LHCN-M2 (cell line): ENCODE measurements at places on chromosomes 11 and 22. TPM values are rescaled to one million over a fixed set of nuclear protein-coding genes. Genes with fewer than 3 reads are reported as not detected.

DNA sequence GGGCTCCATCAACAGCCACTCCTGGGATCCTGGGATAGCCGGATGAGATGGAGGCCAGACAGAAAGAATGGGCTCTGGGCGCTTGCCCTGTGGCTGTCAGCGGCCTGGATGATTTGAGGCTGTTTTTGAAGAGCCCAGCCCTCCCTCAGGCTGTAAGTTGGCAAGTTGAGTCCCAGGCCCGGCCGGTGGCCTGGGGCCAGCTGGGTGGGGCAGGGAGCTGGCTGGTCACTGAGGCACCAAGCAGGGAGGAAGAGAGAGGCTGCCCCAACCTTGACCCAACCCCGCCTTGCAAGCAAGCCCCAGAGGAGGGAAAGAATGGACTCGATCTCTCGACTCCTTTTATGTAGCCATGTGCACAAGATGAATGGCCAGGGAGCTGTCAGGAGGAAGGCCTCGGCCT lies 34.9 kb downstream of the RIBC2 start:
- no peak for DNase-seq

DNA sequence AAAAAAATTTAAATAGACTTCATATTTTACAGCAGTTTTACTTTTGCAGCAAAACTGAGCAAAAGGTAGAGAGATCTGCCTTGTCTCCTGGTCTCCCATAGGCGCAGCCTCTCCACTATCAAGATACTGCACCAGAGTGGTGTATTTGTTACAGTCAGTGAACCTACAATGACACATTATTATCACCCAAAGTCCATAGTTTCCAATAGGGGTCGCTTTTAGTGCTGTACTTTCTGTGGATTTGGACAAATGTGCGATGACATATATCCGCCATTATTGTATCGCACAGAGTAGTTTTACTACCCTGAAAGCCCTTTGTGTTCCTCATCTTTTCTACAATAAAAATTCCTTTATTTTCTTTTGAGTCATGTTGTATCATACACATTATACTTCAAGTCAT lies 153.2 kb upstream of the CCDC179 start:
- peak; percentile 3 for DNase-seq

- no peak for DNase-seq
Observed at GRCh38 chr11:112972399-112973145, 11.4 kb downstream of the NCAM1 start.

- DNase-seq = peak; percentile 74
Observed at GRCh38 chr11:62124186-62125113, 639 bp downstream of the INCENP start.

DNA sequence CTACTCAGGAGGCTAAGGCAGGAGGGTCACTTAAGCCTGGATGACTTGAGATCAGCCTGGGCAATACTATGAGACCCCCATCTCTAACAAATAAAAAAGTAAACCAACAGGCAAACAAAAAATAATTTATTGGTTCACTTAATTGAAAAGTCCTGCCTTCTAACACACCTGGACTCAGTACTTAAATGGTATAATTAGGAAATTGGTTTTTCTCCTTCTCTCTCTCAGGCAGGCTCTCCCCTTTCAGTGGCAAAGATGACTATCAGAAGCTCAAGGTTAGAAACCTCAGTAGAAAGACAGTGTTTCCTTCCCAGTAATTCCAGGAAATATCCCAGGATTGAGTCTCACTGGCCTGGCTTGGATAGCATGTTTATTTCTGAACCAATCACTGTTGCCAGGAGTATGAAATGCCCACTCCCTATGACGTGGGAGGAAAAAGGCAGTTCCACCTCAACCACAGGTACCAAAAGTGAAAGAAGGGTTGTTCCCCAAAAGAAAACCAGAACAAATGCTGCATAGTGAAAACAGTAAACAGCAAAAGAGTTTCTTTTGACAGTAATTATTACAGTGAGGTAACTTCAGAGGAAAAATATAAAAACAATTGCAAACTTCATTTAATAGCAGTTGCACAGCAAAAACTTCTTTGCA lies 56.3 kb upstream of the SOX6 start:
- no peak for DNase-seq

Gene DLG2
- total RNA-seq = 0.17 TPM in 1 of 2 replicates, not detected in the other

- peak; percentile 97 for DNase-seq
Observed at GRCh38 chr11:120547811-120548681, 36.5 kb downstream of the GRIK4 start.

DNA sequence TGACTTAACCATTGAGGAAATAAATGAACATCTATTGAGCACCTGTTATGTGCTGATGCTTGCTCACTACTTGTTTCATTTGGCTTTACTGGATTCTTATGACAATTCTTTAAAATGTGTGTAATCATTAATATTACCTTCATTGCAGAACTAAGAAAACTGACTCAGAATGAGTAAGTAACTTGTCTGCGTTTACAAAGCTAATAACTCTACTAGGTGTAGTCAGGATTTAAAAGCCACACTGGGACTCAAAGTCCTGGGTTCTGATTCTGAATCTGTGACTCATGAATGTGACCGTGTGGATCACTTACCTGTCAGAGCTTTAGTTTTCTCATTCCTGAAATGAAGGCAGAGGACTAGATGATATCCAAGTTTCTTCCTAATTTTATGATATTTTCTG lies 23.4 kb upstream of the KIRREL3 start:
- no peak for DNase-seq

DNA sequence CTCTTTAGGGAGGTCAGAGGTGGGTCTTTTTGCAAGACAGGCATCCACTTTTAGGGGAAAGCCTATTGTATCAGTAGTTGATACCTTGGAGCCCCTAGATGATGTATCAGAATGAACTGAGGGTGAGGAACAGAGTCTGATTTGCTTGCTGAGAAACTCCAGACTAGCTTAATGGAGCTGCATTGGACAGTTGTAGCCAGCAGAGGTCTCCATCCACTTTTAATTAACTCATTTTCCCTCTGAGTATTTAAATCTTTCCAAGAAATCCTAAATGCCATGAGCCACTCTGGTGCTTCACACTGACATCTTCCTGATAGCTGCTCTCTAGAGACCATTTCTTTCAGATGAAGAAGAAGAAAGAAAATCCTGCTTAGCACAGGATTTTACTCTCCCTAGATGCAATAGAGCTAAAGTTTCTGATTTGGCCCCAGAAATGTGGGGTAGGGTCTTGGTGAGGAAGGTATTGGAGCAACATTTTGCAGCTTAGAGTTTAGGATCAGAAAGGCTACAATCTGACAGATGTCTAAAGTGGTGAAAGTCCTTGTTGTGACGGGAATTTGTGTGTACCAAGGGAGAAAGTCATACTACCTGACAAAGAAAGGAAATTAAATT lies 38.0 kb downstream of the EXT2 start:
- peak; percentile 41 for DNase-seq

DNA sequence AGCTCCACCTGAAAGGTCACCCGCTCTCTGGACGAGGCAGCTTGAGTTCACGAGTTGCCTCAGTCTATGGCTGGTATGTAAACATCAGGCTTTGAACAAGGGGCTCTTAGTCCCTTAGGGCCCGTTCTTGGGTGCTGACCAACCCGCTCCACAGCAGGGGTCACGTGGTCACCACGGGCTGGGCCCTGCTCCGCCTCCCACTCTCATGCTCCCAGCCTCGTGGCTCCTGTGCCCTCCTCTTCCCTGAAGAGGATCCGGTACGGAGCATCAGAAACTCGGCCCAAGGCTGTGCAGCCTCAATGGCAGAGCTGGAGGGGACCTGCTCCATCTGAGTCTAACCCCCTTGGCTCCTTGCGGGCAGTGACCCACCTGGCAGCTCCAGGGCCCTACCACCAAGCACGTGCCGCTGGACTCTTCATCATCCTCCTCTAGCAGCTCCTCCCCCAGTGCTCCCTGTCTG lies 54.2 kb upstream of the TTLL12 start:
- DNase-seq = no peak

DNA sequence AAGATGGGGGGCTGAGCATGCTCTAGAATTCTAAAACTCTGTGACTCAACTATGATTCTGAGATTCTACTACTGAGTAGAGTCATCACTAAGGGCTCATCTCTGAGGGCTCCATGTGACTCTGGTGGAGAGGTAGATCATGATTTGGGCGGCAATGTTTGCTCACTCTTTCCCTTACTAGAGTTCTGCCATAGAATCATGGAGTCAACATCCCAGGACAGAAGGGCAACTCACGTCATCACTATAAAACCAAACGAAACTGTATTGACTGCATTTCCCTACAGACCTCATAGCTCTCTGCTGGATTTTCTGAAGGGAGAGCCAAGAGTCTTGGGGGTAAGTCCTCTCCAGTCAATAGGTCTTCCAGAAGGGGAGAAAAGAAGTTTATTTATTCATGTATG lies at the start of gene MS4A14:
MS4A14 (plus strand) TSS at position 78 of the 400 bp plus-strand sequence; CDS start at position 198, 120 bp downstream.
- DNase-seq = no peak

Gene MMP13
- 0.13 TPM in 1 of 2 replicates, not detected in the other for total RNA-seq

GRCh38 chr11:133911171-133911570 lies 45.6 kb downstream of the IGSF9B start:
- no peak for DNase-seq

Gene CTR9
- total RNA-seq = 20.5 and 25.1 TPM in 2 replicates

Gene CECR2
- total RNA-seq = 0.11 TPM in 1 of 2 replicates, not detected in the other

Gene SLC37A2
- 8.8 and 11.0 TPM in 2 replicates for total RNA-seq

- no peak for DNase-seq
Observed at GRCh38 chr11:86035920-86036319, 33.0 kb downstream of the PICALM start.

Gene ABCC8
- total RNA-seq = not detected in 2 replicates

DNA sequence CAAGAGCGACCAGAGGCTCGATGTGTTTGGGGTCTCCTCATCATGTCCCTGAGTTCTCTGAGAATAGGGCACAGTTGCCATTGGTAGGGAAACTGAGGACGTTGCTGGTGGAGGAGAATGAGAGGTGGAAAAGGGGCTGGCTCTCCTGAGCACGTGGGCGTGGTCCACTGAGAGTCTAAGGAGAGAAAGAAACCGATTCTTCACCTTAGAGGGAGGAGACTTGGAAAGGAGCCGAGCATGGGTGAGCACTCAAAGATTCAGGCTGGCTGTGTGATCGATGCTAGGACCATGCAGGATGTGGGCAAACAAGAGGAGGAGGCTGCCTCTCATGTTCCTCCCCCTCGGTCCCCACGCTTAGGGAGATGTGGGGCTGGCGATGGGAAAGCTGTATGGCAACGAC lies 19.8 kb upstream of the TLCD5 start:
- no peak for DNase-seq

Gene TLCD5
- 5.5 and 10.0 TPM in 2 replicates for total RNA-seq

Gene TIMP3
- total RNA-seq = 19.6 and 41.0 TPM in 2 replicates

DNA sequence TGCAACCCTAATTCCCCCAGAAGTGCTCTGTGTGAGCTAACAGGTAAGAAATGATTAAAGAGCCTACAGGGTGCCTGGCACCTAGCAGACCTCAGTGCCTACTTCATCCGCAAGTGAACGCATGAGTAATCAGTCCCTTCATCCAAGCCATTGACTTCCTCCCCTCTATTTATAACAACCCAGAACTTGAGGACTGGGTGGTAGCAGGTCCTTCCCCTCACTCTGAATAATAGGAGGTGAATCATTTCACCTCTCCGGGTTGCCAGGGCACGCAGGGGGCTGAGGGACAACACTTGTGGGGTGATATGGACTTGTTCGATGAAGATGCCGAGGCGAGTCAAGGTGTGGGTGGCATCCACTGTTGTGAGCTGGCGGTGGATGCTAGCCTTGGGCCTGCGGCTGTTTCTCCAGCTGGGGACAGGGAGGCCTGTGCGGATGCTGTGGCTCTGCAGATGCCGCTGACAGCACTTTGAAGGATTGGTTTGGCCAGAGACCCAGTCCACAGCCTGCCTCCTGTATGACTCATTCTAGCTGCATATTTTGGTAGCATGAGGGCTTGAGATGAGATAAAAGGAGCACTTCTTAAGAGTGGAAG lies 11.7 kb upstream of the SORL1-AS1 start:
- peak; percentile 78 for DNase-seq

Gene ANGPTL5
- total RNA-seq = not detected in 2 replicates

Gene UPK2
- not detected in 2 replicates for total RNA-seq

- DNase-seq = no peak
Observed at GRCh38 chr11:7670641-7671040, 2.7 kb downstream of the CYB5R2 start.

Gene HSD17B12
- 39.9 and 48.6 TPM in 2 replicates for total RNA-seq

GRCh38 chr11:46346886-46347636 lies at the start of gene DGKZ:
Gene DGKZ (plus strand): TSS chr11:46347463. CDS start chr11:46347660, 197 bp downstream.
- DNase-seq = peak; percentile 71

- DNase-seq = no peak
Observed at GRCh38 chr11:61124574-61125309, 22.5 kb downstream of the CD5 start.

Gene VSIG10L2
- not detected in 2 replicates for total RNA-seq

Gene IL18BP
- total RNA-seq = 0.90 and 1.8 TPM in 2 replicates

DNA sequence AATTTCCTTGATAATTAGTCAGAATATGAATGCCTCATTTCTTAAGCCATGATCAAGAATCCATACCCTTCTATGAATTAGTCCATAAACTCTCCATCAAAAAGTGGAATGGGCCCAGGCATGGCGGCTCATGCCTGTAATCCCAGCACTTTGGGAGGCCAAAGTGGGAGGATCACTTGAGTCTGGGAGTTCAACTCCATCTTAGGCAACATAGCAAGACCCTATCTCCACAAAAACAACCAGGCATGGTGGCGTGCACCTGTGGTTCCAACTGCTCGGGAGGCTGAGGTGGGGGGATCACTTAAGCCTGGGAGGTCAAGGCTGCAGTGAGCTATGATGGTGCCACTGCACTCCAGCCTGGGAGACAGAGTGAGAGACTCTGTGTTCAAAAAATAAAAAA lies 52.1 kb upstream of the SHANK2 start:
- no peak for DNase-seq

Gene C11orf54
- total RNA-seq = 9.7 and 18.1 TPM in 2 replicates

- DNase-seq = no peak
Observed at GRCh38 chr11:65927904-65928397, 8.7 kb downstream of the DRAP1 start.

- peak; percentile 74 for DNase-seq
Observed at GRCh38 chr11:119335655-119336543, 1.6 kb downstream of the RNF26 start.

DNA sequence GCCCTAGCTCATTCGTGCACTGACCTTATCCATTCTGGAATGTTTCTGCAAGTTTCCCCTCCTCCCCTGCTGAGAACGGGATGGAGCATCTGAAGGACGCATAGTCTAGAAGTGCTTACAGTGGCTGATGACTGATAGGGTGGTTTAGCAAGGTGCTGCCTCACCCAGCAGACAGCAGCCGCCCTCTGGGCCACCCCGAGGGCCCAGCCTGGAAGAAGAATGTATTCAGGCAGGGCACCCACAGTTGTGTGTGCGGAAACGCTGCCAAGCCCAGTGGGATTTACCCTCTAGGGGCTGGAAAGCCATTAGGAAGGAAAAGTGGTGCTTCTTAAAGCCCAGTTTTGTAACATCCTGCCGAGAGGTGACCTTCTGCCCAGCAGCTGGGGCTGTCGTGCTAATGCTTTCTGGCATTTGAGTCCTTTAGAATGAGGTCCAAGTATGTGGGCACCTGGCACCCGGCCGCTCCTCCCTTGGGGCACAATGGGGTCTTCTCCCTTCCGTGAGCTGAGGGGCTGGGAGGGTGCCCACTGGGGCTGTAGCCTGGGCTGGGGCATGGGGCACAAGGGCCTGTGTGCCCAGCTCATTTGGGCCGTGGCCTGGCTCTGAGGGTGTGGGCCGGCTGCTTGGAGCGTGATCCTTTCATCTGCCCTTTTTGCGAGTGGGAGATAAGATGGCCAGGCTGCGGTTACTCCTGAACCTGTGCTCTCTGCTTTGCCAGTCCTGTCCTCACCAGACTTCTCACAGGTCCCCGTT lies 14.4 kb downstream of the FBLN1 start:
- DNase-seq = peak; percentile 43

Gene TRIM51
- total RNA-seq = not detected in 2 replicates

- no peak for DNase-seq
Observed at GRCh38 chr11:20511982-20512381, 87.4 kb upstream of the SLC6A5 start.

Gene PTS
- total RNA-seq = 28.3 and 30.1 TPM in 2 replicates

Gene SLC43A3
- total RNA-seq = 113 and 153 TPM in 2 replicates
